ENCODE measurements at places on chromosomes 12 and 14.
A peak's percentile ranks its signal among the peaks of the same experiment; 100 is the strongest.

DNA sequence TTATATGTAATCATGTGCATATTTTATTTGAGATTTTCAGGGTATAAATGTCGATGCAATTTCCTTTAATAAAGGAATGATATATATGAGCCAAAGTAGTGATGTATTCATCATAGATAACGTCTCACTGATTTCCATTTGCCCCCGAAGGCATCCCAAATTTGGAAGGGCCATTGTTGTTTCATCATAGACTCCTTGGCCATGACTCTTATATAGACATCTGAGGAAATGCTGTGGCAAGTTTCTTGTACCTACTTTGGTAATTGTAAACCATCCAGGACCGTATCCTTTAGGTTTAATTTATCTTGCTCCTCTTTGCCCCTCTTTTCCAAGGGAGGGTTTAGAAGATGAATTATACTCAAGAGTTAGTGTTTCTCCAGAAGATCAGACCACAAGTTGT is 84.7 kb downstream of the SAMD4A start:
- DNase-seq = no peak

DNA sequence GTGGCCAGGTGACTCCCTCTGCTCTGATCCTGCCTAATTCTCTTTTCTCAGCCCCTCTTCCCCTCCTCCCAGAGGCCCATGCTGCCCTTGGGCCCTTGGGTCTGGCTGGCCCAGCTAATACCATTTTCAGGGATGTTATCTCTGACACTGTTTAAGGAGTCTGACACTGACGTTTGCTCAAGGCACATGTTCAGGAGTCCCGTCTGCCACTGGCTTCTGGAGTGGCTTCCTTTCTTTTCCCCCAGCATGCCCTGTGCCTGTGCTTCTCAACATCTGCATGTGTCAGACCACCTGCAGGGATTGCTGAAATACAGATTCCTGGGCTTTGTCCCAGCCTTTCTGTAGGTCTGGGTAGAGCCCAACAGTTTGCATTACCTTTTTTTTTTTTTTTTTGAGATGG is 128.9 kb downstream of the BCL11B start:
- no peak for DNase-seq

DNA sequence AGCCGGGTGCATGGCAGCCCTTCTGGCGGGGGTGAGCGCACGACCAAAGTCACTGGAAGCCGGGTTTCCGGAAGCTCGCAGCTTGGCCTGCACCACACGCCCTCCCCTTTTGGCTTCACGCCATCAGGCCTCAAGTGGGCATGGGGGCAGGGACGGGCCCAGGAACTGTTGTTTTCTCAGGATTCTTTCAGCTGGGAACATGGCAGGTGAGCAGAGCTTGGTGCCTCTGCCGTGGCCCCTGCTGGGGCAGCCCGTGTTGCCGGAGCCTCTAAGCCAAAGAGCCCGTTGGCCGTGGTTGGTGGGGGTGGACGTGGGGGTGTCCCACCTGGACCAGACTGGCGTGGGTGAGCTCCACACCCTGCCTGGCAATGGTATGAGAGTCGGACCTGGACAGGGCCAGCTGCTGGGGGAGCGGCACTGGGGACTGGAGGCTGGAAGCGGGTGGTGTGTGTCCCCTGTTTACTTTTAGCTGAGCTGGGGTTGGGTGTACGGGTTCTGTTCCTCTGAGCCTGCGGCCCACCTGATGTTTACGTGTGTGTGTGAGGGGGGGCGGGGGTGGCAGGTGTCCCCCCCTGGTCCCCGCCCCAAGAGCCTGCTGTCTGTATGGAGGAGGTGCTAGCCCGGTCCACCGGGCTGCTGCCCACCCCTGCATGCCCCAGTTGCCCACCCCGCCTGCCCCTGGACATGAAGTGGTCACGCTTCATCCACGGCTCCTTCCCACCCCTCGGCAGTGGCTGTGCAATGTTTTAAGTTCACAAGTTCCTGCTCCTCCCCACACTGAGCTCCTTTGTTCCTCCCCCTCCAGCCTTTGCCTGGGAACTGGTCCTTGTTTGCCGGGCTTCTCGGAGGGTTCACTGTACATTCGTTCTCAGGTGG is 28.7 kb upstream of the PLD4 start:
- DNase-seq = peak; percentile 88

DNA sequence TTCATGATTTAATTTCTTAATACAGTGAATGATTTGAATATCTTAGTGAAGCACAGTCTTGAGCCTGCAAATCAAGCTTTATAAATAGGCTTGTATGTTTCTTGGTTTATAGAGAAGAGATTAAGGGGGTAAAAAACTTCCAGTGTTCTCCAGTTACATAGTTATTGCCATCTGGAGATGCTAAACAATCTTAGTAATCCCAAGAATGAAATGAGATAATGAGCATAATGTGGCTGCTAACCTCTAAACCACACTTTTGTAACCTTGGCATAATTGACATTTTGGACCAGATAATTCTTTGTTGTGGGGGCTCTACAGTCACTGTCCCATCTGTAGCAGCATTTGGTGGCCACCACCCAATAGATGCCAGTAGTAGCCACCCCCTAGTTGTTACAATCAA is 316.8 kb downstream of the CCDC91 start:
- DNase-seq = no peak

DNA sequence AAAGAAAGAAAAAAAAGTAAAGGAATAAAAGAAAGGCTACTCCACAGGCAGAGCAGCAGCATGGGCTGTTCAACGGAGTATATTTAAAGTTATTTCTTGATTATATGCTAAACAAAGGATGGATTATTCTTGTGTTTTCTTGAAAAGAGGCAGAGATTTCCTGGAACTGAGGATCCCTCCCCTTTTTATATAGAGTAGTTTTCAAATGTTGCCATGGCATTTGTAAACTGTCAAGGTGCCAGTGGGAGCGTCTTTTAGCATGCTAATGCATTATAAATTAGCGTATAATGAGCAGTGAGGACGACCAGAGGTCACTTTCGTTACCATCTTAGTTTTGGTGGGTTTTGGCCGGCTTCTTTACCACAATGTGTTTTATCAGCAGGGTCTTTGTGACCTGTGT is 383.0 kb downstream of the PCNX1 start:
- no peak for DNase-seq

DNA sequence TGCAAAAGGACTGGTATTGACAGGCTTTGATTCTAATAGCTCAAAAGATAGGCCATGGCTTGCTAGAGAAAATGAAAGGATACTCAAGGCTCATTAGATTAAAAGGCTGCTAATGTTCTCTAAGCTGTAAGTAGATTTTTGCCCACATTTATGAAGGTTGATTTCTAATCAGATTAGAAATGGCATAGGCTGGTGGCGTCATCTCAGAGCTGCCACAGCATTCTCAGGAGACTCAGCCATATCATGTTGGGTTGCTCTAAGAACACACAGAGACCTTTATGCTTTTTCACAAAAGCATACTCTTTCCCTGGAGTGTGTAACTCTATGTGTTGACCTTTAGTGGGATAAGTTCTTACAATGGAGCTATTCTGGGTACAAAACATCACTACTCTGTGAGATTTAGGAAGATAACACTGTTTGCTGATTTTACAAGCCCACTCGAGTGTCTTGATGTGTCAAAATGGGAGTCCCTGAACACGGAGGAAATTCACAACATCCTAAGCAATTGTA is 576.0 kb downstream of the NRXN3 start:
- DNase-seq = no peak

- DNase-seq = no peak
Measured at GRCh38 chr12:105559310-105559709, 228.8 kb downstream of the C12orf75 start.

- peak; percentile 13 for DNase-seq
Measured at GRCh38 chr14:22472935-22473854, 115.8 kb downstream of the DAD1 start.

All from NCI-H2107 (cell line).